Neural crest cell (in vitro differentiated cells): ENCODE measurements at places on chromosomes 16 and 17.
A peak's percentile ranks its signal among the peaks of the same experiment; 100 is the strongest.

DNA sequence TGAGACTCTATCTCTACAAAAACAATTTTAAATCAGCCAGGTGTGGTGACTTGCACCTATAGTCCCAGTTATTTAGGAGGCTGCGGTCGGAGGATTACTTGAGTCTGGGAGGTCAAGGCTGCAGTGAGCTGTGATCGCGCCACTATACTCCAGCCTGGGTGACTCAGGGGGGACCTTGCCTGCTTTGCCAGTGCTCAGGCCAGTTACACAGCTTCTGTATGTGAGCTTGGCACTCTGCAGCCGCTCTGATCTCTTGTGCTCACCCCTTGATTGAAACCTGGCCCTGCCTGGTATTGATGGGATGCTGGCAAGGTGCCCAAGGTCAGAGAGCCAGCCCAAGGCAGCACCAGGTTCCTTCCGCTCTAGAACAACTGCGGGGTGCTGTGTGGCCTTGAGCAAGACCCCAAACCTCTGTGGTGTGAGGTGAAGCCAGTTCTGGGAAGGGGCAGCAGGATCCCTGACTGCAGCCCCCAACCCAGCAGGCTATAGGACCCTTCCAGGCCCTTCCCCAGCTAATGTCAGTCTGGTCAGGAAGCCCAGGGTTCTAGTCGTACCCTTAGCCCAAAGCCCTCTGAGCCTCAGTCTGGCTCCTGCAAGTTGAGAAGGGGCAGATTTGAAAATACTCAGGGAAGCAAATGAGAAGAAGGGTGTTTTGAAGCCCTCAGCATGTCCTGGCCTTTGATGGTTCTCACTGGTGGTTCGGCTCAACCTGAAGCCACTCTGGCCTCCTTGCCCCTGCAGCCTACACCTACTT lies 18.9 kb downstream of the MMP15 start:
- DNase-seq, result no peak

- no peak for DNase-seq
Observed at GRCh38 chr16:89588413-89589109, 13.0 kb downstream of the CPNE7 start.

GRCh38 chr17:75913537-75914210 lies 9.0 kb upstream of the MRPL38 start:
- DNase-seq, result no peak

DNA sequence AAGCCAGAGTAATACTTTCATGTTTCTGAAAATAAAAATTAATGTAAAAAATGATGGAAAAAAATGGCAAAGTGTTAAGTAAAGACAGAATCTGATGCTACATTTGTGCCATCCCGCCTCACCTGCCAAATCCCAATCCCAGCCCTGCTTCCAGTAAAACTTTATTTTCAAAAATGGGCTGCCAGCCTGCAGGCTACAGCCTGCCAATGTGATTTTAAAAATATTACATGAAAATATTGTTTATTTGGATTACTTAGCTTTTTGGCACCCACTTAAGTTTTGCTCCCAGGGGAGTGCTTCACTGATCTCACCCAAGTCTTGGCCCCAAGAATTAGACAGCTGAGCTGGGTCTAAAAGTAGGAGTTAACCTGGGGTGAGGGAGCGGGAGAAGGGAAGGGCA lies 112.8 kb downstream of the C16orf78 start:
- DNase-seq, result no peak

- peak; percentile 58 for DNase-seq
Observed at GRCh38 chr16:2236337-2237101, at the start of gene DNASE1L2. Gene DNASE1L2, plus strand, starts transcription at chr16:2236444. Its CDS starts 373 bp downstream, at chr16:2236817.

DNA sequence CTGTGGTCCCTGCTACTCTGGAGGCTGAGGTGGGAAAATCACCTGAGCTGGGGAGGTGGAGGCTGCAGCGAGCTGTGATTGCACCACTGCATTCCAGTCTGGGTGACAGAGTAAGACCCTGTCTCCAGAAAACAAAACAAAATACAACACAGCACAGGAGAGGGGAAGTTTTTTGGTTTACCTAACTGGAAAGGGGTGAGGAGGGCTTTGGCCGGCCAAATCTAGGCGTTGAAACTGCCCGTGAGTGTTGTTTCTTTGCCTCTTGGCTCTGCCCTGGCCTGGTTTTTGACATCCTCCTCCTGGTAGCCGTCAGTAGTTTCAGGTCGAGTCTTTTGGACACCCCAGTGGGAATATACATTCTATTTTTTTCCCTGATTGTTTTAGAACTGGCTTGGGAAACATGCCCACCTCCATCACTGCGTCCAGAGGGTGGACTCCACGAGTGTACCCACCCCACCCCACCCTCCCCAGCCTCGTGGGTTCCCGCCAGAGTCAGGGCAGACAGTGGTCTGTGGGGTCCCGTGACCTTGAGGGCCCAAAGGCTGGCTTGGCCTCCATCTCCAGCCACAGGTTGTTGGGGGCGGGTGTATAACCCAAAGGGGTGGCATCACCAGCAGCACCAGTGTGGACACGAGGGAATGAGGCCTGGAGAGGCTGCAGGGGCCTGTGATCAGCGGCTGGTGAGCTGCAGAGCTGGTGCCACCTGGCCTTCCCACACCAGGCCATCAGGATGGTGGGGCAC lies 42.7 kb downstream of the NT5M start:
- no peak for DNase-seq
